ENCODE measurements at places on chromosomes 4 and X. TPM values are rescaled to one million over a fixed set of nuclear protein-coding genes. Genes with fewer than 3 reads are reported as not detected.

Gene MAGEA4
- not detected for total RNA-seq

Gene DRD5
- not detected for total RNA-seq

Gene TCP11X2
- not detected for total RNA-seq

Gene KIT
- total RNA-seq = 0.07 TPM

Gene CMC4
- total RNA-seq = 9.0 TPM

Gene ADRA2C
- 0.93 TPM for total RNA-seq

Gene F8A2
- total RNA-seq = not detected

Gene PARM1
- 0.71 TPM for total RNA-seq

Gene MEPE
- total RNA-seq = not detected

Gene DCAF12L2
- total RNA-seq = not detected

Data from nasal cavity respiratory epithelium epithelial cell of viscerocranial mucosa (primary cell).